Activated naive CD4-positive, alpha-beta T cell treated with anti-CD3 and anti-CD28 coated beads, Interleukin-2, amount 10 ng/mL, durations not matched to agents 7 days and 5 days (primary cell): ENCODE measurements at places on chromosomes 13 and 19.
A peak's percentile ranks its signal among the peaks of the same experiment; 100 is the strongest.

DNA sequence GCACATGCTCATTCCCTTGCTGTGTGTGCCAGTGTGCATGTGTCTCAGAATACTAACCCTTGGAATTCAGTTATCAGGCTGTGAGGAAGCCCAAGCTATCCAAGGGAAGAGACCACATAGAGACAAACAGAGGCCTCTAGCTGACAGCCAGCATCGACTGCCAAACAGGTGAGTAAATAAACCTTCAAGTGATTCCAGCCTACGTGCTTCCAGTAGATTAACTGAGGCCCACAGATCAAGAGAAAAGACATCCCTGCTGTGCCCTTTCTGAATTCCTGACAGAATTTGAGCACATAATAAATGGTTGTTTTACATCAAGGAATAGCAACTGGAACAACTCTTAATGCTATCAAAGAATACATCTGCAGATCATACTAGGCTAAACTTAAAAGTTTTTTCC lies 17.5 kb downstream of the ZC3H13 start:
- no peak for DNase-seq

DNA sequence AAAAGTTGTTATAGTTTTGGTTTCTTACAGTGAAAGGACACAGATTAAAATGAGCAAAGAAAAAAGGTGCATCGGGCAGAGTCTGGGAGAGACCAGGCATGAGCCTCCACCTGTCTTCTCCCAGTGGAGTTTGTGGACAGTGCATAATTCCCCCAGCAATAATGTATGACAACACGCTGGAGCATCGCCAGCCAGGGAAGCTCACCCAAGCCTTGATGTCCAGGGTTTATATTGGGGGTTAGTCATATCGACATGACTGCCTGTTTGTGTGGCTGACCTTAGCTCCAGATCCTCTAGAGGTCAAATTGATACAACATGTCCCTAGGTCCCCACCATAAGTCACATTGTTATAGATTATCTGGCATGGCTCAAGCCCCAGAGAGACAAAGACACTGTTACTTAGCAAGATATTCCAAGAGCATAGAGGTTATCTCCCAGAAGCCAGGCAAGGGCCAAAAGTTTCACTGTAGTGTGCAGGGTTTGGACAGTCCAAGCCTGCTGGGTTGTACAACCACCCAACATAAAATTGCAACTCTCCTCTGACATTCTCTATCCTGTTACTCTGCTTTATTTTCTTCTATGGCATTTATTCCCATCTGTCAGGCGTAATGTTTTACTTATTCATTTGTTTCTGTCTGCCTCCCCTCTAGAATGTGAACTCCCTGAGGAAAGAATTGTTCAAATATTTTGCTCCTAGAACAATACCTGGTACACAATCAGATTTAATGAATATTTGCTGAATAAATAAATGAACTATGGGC lies 5.6 kb upstream of the KLK13 start:
- DNase-seq, result no peak

DNA sequence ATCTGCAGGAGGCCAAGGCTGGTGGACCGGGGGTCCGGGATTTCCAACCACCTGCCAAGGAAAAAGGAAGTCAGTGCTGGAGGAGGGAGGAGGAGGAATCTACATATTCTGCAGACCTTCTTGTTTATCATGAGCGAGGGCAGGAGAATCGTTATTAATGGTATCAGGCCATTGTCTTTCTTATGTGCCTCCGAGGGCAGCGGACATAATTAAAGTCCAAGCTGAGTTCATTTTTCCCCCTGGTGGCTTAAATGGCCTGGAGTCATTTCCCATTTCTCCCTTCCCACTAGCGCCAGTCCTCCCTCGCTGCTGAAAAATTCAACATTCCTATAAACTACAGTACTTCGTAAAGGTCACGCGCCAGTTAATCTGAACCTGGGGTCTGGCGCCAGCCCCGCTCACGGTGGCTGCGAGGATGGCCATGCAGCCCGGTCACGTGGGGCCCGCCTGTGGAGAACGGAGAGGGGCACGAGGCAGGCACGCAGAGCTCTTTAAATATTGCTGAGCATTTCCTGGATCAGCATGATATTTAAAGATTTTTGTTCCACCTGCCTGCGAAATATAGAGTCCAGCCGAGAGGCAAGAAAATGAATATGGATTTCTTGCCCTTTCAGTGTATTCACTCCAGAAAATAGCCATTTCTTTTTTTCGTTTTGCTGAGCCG lies 85.2 kb upstream of the PCDH8 start:
- DNase-seq, result no peak

DNA sequence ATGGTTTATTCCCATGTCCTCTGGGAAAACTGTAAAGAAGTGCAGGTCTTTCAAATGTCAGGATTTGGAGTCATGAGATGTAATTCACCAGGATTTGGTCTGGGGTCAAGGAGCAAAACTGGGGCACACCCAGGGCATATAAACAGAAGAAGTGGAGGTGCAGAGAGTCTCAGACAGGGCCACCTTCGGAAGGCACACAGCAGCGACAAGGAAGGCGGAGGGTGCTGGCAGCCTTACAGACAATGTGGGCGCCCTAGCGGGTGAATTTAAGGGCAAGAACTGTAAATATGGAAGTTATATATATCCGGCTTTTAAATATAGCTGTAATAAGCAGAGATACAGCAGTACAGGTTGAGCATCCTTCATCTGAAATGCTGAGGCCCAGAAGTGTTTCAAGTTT lies 31.2 kb downstream of the DHRS12 start:
- no peak for DNase-seq

DNA sequence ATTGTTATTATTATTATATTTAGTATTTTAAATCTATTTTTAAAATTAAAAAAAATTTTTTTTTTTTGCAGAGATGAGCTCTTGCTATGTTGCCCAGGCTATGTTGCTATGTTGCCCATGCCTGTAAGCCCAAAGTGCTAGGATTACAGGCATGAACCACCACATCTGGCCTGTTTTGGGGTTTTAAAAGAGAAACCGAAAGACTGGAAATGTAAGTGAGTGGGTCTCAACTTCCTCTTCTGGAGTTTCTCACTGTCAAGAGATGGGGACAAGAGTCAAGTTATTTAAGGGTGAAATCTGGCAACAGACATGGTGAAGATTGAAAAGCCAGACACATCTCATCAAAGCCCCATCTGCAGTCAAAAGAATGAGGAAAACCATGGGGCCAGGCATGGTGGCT lies 4.2 kb upstream of the OR7G3 start:
- no peak for DNase-seq

GRCh38 chr19:49148784-49149651 lies 6.2 kb downstream of the HRC start:
- DNase-seq, result peak; percentile 87

- DNase-seq, result peak; percentile 37
Measured at GRCh38 chr19:45999653-46000121, 4.4 kb downstream of the CCDC61 start.

GRCh38 chr13:112054616-112055015 lies 12.3 kb upstream of the SOX1 start:
- DNase-seq, result no peak

DNA sequence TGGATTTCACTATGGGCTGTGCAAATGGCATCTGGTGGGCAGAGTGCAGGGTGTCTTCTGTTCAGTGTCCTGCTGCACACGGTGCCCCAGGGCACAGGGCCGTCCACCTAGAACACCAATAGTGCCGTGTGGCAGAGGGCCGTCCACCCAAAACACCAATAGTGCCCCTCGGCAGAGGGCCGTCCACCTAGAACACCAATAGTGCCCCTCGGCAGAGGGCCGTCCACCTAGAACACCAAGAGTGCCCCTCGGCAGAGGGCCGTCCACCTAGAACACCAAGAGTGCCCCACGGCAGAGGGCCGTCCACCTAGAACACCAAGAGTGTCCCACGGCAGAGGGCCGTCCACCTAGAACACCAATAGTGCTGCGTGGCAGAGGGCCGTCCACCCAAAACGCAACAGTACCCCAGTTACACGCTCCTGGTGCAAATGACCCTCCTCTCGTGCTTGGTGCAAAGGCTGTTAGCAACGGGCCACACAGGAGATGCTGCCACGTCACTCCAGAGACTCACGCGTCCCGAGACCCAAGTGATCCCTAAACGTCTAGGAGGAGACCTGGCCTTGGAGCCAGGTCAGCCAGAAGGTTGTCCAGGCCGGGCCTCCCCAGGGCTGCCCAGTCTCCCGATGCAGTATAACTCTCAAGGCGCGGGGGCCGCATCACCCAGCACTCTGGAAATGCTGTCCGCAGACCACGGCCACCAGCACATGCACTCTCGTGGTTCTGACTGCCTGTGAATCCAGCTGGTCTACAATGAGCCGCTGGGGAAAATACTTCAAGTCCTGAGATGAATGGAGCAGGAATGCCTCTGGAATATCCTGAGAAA lies 51.5 kb downstream of the RASA3 start:
- no peak for DNase-seq
